ENCODE measurements at places on chromosomes 6 and 20. TPM values are rescaled to one million over a fixed set of nuclear protein-coding genes. Genes with fewer than 3 reads are reported as not detected.
A peak's percentile ranks its signal among the peaks of the same experiment; 100 is the strongest.

DNA sequence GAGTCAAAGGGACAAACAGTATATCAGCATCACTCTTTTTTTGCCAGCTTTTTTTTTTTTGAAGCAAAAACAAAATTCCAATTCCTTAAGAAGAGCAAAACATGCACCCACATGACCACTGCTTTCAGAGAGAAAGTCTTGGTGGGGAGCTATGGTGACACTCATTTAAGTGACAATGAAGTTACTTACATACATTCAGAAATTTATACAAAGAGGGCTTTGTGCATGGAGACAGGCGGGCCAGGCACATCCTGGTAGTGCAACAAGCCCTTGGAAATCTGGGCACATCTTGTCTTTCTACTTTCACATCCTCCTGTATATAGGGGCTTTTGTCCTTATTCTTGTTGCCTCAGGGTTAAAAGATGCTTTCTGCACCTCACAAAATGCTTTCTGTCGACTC, 55.9 kb downstream of the IL22RA2 start:
- H3K27me3 ChIP-seq: no peaks in the 10 kb centered on the region
- H3K36me3 ChIP-seq: no peaks in the 10 kb centered on the region
- H3K27ac ChIP-seq: no peak overlapping the region
- no peak overlapping the region for H3K4me3 ChIP-seq

DNA sequence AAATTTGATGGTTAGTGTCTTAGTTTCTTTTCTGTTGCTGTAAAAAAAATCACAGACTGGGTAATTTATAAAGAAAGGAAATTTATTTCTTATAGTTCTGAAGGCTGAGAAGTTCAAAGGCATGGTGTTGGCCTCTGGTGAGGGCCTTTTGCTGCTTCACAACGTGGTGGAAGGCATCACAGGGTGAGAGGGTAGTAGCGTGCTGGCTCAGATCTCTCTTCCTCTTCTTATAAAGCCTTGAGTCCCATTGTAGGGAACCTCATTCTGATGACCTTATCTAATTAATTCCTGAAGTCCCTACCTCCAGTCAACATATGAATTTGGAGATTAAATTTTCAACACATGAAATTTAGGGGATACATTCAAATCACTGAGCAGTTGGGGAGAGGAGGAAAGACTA, 62.0 kb downstream of the ARID1B start:
- no peaks in the 10 kb centered on the region for H3K27me3 ChIP-seq
- no peak overlapping the region for H3K27ac ChIP-seq
- DNase-seq: no peak
- peaks cover 3% of the 10 kb centered on the region for H3K36me3 ChIP-seq
- H3K4me3 ChIP-seq: no peak overlapping the region
- H3K4me1 ChIP-seq: peaks cover 25% of the 10 kb centered on the region

DNA sequence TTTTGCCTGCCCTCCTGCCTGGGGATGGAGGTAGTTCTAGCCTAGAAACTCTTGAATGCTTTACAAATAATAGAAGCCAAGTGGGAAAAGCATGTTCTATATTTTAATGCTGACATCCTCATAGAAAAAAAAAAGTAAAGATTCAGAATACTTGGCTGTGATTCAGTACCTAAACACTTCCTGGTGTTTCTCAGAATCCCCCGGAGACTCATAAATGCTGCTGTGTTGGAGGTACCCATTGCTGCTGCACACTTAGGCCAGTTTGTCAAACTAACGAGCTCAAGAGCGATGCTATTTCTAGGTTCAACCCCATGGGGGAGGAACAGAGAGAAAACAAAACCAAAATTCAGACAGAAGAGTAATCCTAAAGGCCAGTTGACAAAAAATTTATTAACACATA, 38.8 kb upstream of the ZFP64 start:
- no peak overlapping the region for H3K4me3 ChIP-seq
- no peak overlapping the region for H3K27ac ChIP-seq
- no peaks in the 10 kb centered on the region for H3K36me3 ChIP-seq
- no peak for DNase-seq

- H3K27ac ChIP-seq: peak overlapping the region; percentile 50
- H3K36me3 ChIP-seq: no peaks in the 10 kb centered on the region
- H3K27me3 ChIP-seq: no peaks in the 10 kb centered on the region
- peaks cover 11% of the 10 kb centered on the region for H3K4me1 ChIP-seq
- no peak for DNase-seq
- no peak overlapping the region for H3K4me3 ChIP-seq
Observed at GRCh38 chr6:149752600-149753373, 3.2 kb downstream of the PCMT1 start.

GRCh38 chr6:29576056-29576455, 8.9 kb upstream of the OR2H2 start:
- H3K36me3 ChIP-seq: no peaks in the 10 kb centered on the region
- no peak overlapping the region for H3K27ac ChIP-seq
- H3K4me3 ChIP-seq: no peak overlapping the region

DNA sequence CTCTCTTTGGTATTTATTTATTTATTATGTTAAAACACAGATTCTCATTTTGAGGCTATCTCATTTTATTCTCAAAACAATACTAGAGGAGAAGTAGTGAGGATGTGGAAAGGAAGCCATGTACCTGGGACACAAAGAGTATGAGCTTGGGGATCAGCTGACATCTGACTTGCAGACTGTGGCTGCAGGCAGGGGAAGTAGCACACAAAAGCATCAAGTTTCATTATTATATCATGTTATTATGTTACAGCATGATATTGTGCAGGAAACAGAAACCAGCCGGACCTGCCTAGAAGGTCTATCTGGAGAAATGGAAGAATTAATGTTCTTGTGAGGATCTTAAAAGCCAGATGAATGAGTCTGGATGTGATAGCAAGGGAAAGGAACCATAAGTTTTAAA, 248.2 kb downstream of the KHDC1L start:
- H3K4me1 ChIP-seq: no peaks in the 10 kb centered on the region
- H3K36me3 ChIP-seq: no peaks in the 10 kb centered on the region
- H3K27ac ChIP-seq: no peak overlapping the region
- no peaks in the 10 kb centered on the region for H3K27me3 ChIP-seq
- no peak overlapping the region for H3K4me3 ChIP-seq

DNA sequence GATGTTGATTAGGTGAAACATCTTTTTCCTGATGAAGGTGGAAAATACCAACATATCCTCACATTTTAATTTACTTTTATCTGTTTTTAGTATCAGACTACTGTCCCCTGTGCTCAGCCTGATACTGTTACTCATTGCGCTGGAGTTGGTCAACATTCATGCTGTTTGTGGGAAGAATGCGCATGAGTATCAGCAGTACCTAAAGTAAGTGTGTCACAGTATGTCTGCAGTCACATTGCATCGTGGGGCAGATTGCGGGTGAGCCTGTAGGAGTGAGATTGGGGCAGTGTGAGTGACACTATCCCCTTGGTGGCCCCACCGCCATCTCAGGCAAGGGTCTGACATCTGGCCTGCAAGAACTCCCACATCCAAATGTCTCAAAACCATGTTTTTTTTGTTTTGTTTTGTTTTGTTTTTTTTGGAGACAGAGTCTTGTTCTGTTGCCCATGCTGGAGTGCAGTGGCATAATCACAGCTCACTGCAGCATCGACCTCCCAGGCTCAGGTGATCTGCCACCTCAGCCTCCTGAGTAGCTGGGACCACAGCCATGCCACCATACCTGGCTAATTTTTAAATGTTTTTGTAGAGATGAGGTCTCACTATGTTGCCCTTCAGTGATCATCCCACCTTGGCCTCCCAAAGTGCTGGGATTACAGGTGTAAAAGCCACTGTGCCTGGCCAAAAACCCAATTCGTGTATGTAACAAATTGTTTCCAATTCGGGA, 27.8 kb downstream of the ERMARD start:
- no peaks in the 10 kb centered on the region for H3K4me1 ChIP-seq
- H3K36me3 ChIP-seq: peaks cover 5% of the 10 kb centered on the region
- no peak overlapping the region for H3K4me3 ChIP-seq
- H3K27me3 ChIP-seq: no peaks in the 10 kb centered on the region

DNA sequence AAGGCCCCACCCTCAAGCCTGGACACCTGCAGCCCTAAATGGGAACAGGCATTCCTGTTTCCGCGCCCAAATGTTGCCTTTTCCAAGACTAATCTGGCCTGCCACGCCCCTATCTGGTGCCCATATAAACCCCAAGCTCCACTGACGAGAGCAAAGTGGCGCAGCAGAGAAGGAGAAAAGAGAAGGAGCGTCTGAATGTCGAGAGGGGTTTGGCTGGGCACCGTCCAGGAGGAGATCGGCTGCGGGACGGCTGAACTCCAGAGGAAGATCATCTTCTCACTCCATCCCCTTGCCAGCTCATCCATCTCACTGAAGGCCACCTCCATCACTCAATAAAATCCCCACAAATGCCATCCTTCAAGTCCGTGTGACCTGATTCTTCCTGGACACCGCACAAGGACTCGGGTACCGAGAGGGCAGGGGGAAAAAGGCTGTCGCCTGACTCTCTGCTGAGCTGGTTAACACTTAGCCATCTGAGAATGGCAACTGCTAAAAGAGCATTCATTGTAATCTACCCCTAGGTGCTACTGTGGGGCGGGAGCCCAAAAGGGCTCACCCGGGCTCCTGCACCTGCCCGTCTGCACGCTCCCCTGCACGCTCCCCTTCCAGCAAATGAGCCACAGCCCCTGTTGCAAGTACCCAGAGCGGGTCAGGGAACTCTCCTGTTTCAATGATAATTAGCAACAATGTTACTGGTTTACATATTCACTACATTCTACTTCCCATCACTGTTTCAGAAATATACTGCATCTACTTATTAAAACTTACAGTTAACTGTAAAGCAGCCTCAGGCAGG, 23.5 kb downstream of the TAF4 start:
- H3K27me3 ChIP-seq: no peaks in the 10 kb centered on the region
- H3K4me3 ChIP-seq: no peak overlapping the region
- no peak overlapping the region for H3K27ac ChIP-seq
- DNase-seq: no peak

TFAP2A gene
- not detected for total RNA-seq

NKAIN2 gene
- total RNA-seq: 15.3 TPM

BTBD3 gene
- total RNA-seq: 29.8 TPM

ID1 gene
- total RNA-seq: 962 TPM
